ENCODE measurements at places on chromosomes 7 and 10.
A peak's percentile ranks its signal among the peaks of the same experiment; 100 is the strongest.

DNA sequence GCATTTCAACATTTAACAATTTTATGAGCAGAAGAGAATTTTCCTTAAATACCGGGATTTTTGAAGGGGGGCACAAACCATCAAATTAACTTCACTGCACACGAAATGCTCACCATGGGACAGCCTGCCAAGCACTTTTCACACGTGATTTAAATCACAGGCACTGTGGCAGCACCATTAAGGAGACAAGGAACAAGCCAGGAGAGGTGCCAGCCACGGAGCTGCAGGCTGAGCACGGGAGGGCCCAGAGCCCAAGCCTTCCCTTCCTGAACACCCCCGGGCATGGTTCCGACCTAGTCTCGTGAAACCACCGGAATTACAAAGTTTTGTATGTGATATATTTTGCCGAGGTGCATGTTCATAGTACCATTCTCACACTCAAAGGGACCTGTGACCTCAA lies 13.4 kb downstream of the PITRM1 start:
- no peak for DNase-seq

GRCh38 chr10:16789261-16789660 lies 28.0 kb downstream of the RSU1 start:
- DNase-seq, result no peak

DNA sequence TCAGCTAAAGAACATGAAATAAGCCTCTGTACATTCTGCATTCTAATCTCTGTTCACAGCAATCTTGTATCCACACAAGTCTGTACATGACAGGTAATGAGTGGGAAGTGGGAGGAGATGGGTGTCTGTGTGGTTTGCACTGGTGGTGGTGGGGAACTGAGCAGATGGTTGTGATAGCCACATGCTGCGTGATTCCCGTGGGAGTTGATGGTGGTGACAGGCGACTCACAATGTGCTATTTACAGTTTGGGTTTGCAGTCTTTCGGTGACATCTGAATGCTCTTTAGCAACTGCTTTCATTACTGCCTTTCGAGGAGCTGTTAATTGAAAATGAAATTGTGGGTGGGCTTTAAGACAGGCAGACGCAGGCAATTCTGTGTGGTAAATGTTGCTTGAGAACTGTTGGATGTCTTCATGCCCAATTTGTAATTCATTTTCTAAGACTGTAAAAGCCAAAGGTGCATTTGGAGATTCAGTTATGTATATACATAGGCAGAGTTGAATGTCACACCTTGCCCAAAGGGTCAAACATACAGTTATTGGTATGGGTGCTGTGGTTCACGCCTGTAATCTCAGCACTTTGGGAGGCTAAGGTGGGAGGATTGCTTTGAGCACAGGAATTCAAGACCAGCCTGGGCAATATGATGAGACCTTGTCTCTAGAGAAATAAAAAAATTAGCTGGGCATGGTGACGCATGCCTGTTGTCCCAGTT lies 308.2 kb downstream of the AUTS2 start:
- DNase-seq, result peak; percentile 5

DNA sequence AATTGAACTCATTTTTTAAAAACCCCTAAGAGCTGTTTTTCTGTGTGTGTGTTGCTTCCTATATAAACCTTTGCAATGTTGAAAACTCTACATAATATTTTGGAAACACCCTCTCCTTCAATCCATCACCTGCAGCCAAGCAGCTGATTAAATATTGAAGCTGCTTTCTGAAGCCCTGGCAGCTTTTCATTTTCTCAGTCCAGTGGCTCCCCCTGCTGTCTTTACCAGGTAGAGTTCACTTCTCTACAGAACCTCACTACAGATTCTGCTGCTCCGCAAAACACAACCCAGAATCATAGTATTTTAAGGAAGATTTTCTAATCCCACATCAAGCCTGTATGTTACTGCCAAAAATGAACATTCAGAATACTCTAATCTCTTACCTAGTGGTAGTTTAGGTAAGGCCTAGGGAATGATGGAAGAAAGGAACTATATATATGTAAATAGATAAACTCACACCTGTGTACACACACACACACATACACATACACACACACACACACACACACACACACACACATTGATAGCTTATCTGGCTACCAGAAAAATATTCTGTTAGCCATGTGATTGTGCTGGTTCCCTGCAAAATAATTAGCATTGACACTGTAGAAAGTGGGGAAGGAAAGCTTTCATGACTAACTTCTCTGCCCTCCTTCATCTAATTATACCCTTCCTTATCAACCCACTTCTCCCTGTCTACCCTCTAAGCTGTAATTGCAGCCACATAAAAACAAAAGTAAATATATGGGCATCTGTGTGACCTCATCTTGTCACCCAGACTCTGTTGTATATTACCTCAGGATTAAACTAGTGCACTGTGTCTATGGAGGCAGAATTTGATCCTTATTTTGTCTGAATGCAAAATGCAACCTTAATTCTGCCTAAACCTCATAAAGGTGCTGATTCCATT lies 229.5 kb upstream of the FZD1 start:
- DNase-seq, result peak; percentile 41

DNA sequence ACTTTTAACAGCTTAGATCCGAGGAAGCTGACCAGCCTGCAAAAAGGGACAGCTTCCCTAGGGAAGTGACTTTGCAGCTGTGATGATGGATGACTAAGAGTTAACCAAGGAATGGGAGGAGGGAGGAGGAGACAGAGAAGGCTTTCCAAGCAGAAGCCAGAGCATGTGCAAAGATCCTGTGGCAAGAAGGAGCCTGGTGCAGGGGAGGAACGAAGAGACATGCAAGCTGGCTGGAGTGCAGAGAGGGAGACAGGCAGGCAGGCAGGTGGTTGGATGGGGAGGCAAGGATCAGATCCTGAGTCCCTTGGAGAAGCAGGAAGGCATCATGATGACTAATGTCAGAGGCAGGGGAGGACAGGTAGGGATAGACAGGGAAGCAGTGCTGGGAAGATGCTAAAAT lies 148.8 kb downstream of the PFKFB3 start:
- no peak for DNase-seq

DNA sequence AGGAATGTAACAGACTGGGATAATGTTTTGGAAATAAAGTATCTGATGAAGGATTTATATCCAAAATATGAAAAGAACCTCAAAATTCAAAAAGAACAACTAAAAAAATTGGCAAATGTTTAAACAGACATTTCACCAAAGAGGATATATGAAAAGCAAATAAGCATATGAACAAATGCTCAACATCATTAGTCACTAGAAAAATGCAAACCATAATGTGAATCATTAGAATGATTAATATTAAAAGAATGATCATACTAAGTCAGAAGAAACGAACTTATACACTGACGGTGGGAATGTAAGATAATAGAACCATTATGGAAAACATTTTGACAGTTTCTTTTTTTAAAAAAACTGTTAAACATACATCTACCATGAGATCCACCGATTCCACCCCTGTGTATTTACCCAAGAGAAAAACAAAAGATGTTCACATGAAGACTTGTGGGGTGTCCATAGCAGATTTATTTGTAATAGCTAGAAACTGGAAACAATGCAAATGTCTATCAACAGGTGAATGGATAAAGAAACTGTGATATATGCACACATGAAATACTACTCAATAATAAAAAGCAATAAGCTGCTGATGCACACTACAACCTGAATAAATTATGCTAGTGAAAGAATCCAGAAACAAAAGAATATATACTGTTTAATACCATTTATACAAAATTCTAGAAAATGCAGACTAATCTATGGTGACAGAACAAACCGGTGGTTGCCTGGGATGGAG lies 35.7 kb downstream of the PRKG1 start:
- DNase-seq, result no peak

DNA sequence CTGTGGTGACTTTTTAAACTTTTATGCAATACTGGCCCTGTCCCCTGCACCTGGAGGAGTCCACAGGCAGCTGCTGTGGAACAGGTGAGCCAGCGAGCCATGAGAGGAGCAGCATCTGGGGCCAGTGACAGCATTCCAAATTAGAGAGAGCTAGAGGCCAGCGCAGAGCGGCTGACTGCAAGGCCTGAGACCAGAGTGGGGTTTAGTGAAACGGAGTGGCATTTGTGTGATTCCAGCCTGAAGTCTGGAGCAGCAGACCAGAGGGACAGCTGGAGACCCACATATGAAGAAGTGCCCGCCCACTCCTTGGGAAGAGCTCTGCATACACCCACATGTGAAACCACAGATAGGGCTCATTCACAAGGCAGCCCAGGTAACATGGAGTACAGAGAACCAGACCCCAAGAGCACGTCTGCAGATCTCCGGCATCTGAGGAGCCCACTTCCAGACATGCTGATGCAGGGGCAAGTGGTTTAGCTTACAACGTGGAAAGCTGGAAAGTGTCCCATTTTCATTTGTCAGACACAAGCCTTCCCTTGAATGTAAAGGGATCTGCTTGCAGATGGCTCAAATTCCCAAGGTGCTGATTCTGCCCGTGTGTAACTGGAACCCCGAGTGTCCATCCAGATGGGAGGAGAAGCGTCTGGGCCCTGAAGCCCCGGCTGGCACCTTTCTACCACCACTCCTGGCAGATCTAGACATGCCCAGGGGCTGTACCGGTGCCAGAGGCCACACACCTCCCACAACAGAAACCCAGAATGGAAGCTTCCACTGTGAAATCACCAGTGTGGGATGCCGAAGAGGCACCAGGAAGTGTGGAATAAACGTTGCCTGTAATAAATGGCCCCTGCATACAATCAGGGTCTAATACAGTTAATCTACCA lies 256.0 kb upstream of the TCERG1L start:
- DNase-seq, result no peak

GRCh38 chr7:23700046-23700445 lies 10.0 kb upstream of the STK31 start:
- no peak for DNase-seq

DNA sequence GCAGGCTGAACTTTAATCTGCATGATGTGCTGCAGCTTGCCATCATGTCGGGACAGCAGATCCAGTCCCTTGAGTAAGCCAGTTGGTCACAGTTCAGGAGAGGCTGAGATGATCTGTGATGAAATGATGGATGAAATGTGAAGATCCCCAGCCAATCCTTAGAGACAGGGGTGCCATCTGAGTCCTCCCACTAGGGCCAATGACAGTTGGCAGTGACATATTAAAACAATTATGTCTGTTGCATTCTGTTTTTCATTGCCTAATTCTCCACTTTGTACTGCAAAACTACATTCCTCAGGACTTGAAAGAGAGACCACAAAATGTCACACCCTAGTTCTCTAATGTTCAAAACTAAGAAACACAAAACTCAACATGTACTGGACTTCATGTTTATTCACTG lies 66.3 kb upstream of the CAV2 start:
- DNase-seq, result no peak

DNA sequence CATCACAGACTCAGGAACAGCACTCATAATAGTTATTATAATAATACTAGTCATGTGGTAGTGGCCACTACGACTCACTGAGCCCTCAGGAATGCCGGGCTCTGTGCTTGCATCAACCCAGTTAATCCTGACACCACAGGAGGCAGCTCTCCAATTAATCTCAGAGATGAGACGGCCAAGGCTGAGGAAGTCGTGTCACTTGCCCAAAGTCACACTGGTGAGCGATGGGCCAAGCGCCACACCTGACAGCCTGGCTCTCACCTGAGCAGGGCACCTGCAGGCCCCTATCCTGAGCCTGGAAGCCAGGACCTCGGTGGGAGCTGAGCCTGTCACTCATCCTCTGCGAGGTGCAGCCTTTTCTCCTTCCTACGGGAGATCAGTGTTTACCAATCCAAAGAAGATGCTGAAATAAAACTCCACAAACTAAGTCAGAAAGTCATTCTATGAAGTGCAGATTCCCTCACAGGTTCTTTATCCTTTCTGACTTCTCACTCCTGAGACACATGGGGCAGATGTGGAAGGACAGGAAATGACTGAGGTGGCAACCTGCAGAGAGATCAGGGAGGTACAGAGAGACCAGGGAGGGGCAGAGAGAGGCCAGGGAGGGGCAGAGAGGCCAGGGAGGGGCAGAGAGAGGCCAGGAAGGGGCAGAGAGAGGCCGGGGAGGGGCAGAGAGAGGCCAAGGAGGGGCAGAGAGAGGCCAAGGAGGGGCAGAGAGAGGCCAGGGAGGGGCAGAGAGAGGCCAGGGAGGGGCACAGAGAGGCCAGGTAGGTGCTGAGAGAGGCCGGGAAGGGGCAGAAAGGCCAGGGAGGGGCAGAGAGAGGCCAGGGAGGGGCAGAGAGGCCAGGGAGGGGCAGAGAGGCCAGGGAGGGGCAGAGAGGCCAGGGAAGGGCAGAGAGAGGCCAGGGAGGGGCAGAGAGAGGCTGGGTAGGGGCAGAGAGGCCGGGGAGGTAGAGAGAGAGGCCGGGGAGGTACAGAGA lies 38.5 kb downstream of the VIPR2 start:
- no peak for DNase-seq

GRCh38 chr7:157932498-157933218 lies 595.9 kb downstream of the DNAJB6 start:
- no peak for DNase-seq

DNA sequence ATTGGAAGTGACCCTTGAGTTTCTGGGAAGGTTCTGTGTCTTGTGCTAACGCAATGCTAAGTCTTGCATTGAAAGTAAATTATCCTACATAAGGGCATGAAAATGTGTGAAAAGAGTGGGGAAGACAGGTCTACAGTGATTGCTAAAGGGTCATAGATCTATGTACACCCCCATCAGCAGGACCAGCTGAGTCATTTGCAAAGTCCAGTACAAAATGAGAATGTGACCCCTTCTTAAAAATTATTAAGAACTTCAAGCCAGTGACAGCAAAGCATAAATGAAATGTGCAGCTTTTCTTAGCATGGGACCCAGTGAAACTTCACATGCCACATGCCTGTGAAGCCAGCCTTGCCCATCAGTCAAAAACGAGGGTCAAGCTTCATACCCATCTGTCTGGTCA lies 640.7 kb upstream of the MKI67 start:
- no peak for DNase-seq

DNA sequence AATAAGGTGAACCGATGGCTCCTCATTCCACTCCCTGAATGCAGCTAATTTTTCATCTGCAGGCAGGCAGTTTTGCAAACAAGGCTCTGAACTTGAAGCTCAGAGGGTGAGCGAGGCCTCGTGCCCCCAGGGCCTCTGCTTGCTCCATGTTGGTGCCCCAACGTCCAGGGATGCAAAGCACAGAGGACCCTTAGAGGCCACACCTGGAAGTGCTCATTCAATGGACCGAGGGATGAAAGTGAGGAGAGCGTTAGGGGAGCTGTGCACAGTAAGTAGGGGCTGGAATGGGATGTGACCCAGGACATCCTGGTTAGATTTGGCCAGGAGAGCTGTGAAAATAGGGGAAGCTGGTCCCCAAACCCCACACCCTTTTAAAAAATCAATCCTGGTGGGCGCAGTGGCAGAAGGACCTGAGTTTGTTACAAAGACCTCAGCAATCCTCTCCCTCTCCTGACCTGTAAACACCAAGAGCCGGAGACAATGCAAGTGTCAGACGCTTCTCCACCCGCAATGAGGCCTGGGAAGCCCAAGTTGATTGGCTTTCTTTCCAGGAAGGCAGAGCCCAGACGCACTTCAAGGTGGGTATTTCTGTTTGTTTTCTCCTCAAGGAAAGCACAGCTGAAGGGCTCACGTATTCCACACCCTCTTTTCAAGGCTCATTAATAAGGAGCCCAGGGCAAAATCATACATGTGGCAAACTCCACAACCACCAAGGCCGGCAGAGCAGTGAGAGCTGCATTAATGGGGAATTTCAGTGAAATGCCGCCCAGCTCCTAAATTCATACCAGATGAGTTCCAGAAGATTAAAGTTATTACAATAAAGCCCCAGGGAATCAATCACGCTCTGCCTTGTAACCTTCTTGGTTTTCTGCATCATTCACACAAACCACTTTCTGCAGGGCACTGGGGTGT lies 14.1 kb upstream of the CXCL12 start:
- DNase-seq, result no peak

GRCh38 chr7:98551611-98552273 lies 65.3 kb upstream of the NPTX2 start:
- no peak for DNase-seq
